Right forelimb (tissue), 1 donor: ENCODE measurements at places on chromosomes 4 and X.

DNA sequence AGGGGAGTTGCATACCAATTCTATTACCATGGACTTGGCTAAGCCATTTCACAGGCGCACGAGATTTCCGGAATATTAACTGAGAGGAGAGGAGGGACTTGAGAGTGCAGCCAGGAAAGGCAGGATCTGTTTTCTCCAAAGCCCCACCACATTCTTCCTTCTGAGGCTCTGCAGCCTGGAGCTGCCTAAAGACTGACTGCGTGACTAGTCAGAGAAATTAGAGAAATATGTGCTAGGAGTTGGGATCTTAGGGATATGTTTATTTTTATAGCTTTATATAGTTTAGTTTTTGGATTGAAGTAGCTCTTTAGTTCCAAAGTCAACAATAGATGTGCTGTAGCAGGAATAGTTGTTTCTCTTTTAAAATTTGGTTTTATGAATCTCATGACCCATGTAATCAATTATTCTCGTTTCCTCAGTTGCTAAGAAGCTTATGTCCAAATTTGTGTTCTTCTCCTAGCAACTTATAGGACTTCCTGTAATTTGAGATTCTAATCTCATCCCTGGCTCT is 300.1 kb upstream of the DDX53 start:
- peak; percentile 51 for DNase-seq

- DNase-seq: no peak
These were observed 2.3 kb downstream of the DUSP9 start for GRCh38 chrX:153649178-153649914.

- no peak for DNase-seq
These were observed 34.0 kb downstream of the ELF2 start for GRCh38 chr4:139142980-139143379.

- no peak for DNase-seq
These were observed 545.7 kb upstream of the PABPC4L start for GRCh38 chr4:134747108-134747805.

- no peak for DNase-seq
These were observed 81.5 kb upstream of the GK2 start for GRCh38 chr4:79489506-79489905.

DNA sequence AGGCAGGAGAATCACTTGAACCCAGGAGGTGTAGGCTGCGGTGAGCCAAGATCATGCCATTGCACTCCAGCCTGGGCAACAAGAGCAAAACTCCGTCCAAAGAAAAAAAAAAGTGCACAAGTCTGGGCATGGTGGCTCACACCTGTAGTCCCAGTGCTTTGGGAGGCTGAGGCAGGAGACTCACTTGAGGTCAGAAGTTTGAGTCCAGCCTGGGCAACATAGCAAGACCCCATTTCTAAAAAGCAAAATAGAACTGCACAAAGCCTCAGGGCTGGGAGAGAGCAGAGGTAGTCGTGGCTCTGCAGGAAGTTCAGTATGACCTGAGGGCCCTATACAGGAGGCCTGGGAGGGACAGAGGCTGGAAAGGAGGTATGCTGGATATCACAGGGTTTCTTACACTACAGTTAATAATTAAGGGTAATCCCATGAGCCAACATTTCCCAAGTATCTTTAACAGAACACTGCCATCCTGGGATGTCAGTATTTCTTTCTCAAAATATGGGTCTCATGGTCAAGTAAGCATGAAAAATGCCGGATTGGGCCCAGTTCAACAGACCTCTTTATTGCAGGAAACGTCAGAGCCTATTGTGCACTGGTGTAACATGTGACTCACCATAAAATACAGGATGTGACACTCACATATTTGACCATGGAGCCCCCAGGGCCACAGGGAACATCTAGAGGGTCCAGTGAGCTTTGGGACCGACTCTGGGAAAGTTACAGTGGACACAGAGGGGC is 37.8 kb downstream of the ACSL1 start:
- DNase-seq: no peak

DNA sequence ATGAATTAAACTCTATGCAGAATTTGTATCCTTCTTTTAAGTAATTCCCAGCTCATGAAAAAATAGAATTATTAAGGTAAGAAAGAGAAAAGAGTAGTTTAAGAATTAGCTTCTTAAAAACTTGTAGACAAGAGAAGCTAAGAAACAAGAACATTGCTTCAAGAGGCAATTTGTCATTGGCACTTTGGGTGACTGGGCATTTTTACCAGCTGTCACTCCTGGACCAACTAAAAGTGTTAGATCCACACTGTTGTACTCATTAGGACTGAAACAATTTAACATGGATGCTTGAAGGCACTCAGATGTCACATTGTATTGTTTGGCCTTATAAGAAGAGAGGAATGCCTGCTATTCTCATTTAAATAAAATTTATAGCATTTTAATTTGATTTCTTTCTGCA is 7.4 kb downstream of the COL25A1 start:
- no peak for DNase-seq

GRCh38 chrX:155767876-155768769 is 113.0 kb upstream of the VAMP7 start:
- no peak for DNase-seq

- DNase-seq: no peak
These were observed 12.8 kb upstream of the FOXO4 start for GRCh38 chrX:71082822-71083221.

DNA sequence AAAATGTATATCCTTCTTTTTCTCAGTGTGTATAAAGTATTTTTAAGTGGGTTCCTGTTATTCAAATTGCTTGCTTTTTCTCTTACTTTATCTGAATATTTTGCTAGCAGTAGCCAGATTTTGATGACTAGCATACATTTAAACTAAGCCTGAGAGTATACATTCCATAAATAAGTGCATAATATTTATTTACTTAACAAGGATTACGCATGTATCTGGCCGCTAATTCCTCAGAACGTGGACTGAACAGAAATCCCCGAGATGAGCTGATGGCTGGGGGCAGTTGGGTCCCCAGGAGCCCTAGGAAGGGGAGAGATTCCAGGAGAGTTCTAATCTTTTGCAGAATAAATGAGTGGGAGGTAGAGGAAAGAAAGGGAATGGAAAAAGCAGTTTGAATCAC is 91.0 kb downstream of the PHOX2B start:
- DNase-seq: no peak

DNA sequence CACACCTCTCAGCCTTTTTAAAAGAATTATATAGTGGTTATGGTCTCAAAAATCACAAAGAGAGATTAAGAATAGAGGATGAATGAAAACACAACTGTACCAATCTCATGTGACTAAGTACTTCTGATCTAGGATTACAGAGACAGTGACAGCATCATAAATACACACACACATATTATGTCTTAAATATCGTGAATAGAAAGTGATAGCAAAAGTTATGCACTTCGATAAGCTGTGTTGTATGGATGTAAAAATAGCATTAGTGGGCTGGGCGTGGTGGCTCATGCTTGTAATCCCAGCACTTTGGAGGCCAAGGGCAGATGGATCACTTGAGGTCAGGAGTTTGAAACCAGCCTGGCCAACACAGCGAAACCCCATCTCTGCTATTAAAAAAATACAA is 25.0 kb downstream of the GYPA start:
- DNase-seq: no peak

- no peak for DNase-seq
These were observed 4.9 kb downstream of the DCAF16 start for GRCh38 chr4:17805580-17806155.

GRCh38 chr4:115780835-115781234 is 667.4 kb upstream of the NDST4 start:
- no peak for DNase-seq

GRCh38 chr4:142088906-142089305 is 452.5 kb downstream of the IL15 start:
- DNase-seq: no peak

DNA sequence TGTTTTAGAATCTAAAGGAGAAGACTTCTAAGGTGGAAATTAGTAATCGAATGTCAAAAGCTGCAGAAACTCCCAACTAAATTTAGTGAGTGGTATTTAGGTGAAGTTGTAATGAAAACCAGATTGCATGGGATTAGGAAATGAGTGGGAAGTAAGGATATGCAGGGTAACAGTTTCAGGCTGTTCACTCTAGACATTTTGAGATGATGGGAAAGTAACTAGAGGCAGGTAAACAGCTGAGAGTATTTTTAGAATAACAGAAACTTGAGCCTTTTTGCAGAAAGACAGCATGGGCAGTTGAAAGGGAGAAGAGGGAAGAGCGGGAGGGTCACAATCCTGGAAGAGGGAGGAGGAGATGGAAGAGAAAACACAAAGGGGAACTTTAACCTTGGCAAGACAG is 12.7 kb downstream of the SPRY1 start:
- DNase-seq: no peak

GRCh38 chr4:135533053-135533452 is 1331.5 kb upstream of the PABPC4L start:
- no peak for DNase-seq

DNA sequence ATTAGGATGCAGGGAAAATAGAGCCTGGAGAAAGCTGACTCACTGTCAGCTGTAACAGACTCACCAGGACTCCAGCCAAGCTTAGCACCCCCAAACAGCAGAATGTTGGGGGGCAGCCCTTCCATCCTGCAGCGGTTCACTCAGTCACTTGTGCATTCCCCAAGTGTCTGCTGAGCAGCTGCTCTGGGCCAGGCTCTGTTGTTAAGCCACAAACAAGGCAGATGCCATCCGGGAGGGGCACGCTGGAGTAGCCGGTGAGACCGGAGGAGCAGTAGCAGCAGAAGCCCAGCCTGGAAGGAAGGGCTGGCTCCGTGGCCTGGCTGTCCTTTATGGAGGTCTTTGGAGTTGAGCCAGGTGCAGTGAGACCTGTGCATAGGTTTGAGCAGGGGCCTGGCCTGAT is 22.0 kb downstream of the CCNQ start:
- no peak for DNase-seq

DNA sequence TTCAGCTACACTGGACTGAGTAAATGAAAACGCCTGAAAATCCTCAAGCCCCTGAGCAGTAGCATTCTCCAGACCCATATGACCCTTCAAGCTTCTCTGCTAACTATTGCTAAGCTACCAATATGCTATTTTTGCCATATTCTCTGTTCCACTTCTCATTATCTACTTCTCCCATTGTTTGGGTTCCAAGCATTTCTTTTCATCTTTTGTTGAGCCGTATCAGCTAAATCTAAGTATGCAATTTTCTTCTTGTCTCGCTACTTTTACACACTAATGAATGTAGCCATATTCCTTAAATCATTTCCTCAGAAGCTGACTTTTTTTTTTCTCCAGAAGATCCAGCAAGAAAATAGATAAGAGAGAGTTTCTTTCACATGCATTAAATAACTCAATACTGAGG is 128.4 kb downstream of the AGTR2 start:
- no peak for DNase-seq

DNA sequence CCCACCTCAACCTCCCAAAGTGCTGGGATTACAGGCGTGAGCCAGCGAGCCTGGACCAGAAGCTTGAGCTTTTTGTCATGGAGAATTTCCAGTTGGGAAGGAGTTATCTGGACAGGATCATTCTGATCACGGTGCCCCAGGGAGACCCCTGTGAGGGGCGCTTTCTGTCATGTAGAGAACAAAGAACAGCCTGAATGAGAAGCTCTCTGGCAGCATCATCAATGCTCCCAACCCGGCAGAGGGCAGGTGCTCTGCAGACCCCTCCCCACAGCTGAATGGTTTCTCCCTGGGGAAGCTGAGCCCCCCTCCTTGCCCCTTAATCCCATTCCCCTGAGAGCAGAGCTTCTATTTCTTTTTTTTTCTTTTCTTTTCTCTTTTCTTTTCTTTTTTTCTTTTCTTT is 7.3 kb upstream of the CSF2RA start:
- DNase-seq: no peak
